ENCODE measurements at places on chromosomes 11 and 22.

GRCh38 chr11:121554552-121554951 lies 101.8 kb upstream of the SORL1-AS1 start:
- no peak for DNase-seq

GRCh38 chr22:38352436-38352835 lies 35.2 kb upstream of the CSNK1E start:
- DNase-seq, result no peak

DNA sequence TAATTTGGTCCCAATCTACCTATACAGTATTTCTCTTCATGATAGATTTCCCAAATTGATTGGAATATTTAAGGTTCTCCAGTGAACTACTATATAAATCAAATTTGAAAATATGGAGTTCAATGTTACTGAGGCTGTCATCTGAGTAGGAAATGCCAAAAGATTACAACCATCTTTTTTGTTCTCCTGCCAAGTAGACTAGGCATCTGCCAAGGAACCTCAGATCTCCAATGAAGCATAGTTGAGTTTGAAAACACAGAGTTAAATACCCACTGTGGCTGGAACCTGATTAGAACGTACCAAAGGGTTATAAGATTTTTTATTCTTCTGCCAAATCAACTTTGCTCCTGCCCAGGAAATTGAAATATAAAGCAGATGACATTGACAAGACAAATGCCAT lies 330.9 kb downstream of the CNTN5 start:
- no peak for DNase-seq

DNA sequence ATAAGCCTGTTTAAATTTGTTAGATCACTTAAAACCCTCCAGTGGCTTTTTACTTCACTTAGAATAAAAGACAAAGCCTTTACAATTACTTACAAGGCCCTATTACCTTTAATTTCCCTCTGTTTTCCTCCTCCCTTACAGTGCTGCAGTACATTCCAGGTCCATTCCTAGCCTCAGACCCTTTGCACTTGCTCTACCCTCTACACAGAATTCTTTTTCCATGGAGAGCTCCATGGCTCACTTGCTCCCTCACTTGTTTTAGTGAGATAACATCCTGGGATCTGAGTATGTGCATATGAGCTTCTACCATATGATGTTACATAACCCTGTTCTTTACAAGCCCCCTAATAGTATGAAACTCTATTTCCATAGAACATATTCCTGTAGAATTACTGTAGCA lies 24.4 kb downstream of the ZNF214 start:
- DNase-seq, result no peak

DNA sequence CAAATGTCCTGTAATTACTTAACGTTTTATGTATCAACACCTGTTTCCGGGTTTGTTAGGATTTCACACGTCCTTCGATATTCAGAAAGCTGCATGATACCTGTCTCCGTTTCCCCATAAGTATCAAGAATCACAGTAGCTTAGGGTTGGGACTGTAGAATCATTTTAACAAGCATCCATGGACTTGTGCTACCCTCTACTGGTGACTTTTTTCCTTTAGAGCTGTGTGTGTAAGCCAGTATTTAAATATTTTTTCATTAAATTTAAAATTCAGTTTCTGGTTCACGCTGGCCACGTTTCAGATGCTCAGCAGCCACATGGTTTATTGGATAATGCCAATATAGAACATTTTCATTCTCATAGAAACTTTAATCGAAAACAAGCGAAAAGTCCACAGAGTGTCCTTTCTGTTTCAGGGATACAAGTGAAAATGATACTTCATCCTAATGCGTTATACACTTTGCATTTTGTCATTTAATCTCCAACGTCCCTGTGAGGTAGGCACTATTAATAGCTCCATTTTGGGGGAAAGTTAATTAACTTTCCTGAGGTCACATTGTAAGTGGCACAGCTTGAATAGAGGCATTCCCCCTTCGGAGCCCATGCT lies 61.5 kb upstream of the SLC25A18 start:
- no peak for DNase-seq

- DNase-seq, result no peak
These were observed 17.0 kb downstream of the HMGXB4 start for GRCh38 chr22:35274154-35274871.

DNA sequence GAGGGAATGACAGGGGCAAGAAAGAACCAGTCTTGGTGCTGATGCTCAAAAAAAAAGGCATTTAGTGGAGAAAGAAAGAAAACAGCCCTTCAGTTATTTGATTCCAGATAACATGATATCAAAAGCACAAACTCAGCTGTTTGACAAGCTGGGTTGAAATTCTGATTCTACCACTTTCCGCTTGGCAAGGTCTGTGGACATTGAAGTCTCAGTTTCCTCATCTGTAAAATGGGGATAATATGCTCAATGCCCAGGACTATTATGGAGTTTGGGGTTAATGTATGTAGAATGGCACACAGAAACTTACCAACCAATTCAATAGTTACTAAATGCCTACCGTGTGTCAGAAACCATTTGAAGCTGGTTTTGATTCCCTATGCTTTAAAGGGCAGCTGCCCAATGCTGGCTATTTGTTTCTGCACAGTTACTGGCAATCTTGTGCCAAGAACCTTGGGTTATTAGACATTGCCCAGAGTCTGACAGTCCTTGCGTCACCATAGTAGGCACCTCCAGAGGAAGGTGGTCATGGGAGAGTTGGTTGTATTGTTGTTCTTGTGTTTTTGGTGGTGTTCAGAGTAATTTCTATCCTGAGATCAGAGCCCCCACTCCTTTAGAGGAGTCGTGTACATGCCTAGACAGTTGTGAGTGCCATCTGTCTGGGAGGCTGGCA lies 19.5 kb downstream of the ELF5 start:
- DNase-seq, result no peak

DNA sequence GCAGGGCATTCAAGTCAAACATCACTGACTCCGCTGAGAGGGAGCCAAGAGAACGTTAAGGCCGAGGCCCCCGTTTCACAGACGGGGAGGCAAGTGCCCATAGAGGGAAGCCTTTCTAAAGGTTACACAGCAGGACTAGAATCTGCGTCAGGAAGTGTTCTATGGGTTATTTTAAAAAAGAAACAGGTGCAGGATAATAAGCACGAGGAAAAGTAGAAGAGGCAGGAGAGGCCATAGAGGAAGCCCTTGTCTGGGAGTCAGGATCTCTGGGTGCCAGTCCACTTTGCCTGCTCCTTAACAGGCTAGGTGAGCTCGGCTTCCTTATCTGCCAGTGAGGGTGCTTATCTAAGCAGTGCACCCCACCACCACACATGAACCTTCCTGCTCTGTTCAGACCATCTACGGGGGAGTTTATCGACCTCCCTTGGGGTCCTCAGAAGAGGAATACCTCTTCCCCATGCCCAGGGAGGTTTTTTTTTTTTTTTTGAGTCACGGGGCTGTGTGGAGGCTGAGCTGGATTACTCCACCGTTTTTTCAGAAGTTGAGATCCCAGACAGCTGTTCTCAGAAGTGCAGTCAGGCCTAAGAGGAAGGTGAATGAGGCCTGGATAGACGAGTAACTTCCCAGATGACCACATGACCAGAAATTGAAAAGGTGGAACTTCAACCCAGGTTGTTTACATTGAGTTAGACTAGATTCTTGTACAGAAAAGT lies 1.2 kb upstream of the FCHSD2 start:
- DNase-seq, result no peak

- DNase-seq, result no peak
These were observed 73.2 kb upstream of the CLDN5 start for GRCh38 chr22:19597399-19597735.

DNA sequence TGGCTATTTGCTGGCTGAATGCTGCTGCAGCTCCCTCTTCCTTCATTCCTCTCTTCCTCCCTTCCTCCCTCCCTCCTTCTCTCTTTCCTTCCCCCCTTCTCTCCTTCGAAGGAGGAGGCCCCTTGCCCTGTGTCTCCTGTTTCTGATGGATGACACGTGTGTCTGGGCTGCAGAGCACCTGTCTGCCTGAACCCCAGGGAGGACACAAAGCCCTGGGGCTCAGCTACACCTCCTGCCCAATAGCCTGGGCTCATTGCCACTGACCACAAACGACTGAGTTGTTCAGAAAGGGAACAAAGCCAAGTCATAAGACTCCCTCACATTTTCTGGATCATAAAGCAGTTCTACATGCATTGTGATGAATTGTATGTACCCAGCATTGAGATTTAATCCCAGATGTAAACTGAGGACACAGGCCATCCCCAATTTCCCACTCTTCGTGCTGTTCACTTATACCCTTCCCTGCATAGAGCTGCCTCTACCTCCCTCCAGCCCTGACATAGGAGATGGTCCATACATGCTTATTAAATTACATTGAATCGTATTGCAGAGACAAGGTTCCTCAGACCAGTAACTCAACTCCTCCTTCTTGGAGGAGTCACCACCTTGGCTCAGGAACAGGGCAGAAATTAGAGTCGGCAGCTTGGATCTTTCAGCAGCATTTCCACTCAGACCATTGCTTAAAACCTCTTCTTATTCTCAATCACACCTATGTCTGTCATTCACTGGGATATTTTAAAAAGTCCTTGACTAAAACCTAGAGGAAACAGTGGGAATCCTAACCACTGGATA lies 1.2 kb downstream of the CSRP3 start:
- DNase-seq, result no peak

DNA sequence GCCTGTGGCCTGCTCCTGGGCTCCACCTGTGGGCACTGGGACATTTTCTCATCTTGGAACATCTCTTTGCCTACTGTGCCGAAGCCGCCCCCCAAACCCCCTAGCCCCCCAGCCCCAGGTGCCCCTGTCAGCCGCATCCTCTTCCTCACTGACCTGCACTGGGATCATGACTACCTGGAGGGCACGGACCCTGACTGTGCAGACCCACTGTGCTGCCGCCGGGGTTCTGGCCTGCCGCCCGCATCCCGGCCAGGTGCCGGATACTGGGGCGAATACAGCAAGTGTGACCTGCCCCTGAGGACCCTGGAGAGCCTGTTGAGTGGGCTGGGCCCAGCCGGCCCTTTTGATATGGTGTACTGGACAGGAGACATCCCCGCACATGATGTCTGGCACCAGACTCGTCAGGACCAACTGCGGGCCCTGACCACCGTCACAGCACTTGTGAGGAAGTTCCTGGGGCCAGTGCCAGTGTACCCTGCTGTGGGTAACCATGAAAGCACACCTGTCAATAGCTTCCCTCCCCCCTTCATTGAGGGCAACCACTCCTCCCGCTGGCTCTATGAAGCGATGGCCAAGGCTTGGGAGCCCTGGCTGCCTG lies 1.4 kb downstream of the SMPD1 start:
- DNase-seq, result no peak

GRCh38 chr11:64107303-64107702 lies 58.6 kb downstream of the MACROD1 start:
- no peak for DNase-seq

- DNase-seq, result no peak
These were observed 29.2 kb downstream of the RNF169 start for GRCh38 chr11:74777877-74778276.

DNA sequence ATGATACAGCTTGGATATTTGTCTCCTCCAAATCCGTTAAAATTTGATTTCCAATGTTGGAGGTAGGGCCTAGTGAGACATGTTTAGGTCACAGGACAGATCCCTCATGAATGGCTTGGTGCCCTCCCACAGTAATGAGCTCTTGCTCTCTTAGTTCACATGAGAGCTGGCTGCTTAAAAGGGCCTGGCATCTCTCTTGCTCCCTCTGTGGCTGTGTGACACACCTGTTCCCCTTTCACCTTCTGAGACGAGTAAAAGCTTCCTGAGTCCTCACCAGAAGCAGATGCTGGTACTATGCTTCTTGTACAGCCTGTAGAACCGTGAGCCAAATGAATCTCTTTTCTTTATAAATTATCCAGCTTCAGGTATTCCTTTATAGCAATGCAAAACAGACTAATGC lies 3.5 kb downstream of the VPS37C start:
- DNase-seq, result no peak

DNA sequence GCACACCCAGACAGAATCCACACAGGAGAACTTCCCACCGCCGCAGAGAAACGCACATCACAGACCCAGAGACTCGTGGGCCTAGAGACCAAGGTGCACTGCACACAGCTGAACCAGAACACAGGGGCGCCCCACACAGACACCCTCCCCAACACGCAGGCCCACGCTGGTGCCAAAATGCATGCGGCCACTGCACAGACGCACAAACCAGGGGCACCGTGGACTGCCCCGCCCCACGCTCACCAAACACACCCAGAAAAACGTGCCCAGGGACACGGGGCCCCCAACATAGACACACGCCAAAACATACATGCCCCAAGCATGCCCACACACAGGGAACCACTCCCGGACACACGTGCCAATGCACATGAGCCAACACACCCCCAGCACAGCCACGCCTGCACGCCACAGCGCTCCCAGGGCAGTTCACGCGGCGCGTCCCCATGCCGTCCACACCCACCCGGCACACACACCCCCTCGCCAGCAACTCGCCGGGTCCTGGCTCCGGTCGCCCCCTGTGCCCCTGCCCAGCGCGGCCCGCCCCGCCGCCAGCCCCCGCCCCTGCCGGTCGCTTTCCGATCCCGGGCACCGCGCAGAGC lies 7.8 kb downstream of the ELFN2 start:
- DNase-seq, result no peak

- no peak for DNase-seq
These were observed 43.1 kb downstream of the SCGB1A1 start for GRCh38 chr11:62461740-62462507.

GRCh38 chr22:45946805-45947600 lies 30.0 kb downstream of the WNT7B start:
- DNase-seq, result no peak

DNA sequence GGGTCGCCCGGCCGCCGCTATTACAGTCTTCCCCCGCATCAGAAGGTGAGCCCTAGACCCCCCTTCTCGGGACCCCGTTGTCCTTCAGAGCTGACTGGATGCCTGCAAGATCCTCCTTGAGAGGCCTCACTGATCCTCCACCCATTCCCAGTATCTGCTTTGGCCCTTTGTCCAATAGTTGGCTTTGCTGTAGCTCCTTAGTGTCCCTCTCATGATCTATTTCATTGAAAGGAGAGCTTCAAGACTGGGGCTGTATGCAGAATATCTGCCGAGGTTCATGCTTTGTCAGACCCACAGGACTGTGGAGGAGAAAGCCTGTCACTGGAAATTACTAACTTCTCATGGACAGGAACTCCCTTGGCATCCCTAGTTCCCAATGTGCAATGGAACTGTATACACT lies 499 bp downstream of the DLAT start:
- no peak for DNase-seq

DNA sequence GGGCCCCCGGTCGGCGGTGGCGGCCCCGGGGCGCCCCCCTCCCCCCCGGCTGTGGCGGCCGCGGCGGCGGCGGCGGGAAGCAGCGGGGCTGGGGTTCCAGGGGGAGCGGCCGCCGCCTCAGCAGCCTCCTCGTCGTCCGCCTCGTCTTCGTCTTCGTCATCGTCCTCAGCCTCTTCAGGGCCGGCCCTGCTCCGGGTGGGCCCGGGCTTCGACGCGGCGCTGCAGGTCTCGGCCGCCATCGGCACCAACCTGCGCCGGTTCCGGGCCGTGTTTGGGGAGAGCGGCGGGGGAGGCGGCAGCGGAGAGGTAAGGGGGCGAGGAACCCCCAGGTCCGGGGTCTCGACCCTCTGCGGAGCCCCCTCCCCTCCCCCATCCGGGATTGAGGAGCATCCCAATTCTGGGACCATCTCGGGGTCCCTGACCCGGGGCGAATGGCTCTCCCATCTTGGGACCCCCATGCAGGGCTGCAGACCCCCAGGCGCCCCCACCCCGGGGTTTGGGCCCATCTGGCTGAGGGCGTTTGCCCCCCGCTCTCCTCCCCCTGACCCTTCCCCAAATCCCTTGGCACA lies 431 bp downstream of the KMT2A start:
- DNase-seq, result no peak

GRCh38 chr11:99987821-99988470 lies 699.1 kb upstream of the ARHGAP42 start:
- DNase-seq, result no peak
